ENCODE measurements at places on chromosomes 12 and 14.
A peak's percentile ranks its signal among the peaks of the same experiment; 100 is the strongest.

- H3K27ac ChIP-seq = no peak overlapping the region
- no peak for DNase-seq
- peaks cover 52% of the 10 kb centered on the region for H3K27me3 ChIP-seq
- no peak overlapping the region for H3K4me3 ChIP-seq
- no peaks in the 10 kb centered on the region for H3K36me3 ChIP-seq
- H3K4me1 ChIP-seq = peaks cover 5% of the 10 kb centered on the region
Measured at GRCh38 chr14:69547701-69548348, 26.8 kb downstream of the CCDC177 start.

DNA sequence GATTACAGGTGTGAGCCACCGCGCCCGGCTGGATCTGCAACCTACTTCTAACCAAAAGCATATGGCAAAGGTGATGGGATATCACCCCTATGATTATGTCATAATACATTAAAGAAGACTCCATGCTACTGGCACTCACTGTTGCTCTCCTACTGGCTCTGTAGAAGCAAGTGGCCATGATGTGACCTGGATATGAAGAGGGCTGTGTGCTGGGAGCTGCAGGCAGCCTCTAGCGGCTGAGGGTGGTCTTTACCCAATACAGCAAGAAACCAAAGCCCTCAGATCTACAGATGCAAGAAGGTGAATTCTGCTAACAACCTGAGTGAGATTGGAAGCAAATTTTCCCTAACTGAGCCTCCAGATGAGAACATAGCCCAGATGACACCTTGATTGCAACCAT, 34.2 kb upstream of the TRIM9 start:
- DNase-seq = no peak
- peaks cover 24% of the 10 kb centered on the region for H3K27me3 ChIP-seq
- H3K27ac ChIP-seq = no peak overlapping the region
- H3K4me3 ChIP-seq = no peak overlapping the region
- peaks cover 5% of the 10 kb centered on the region for H3K36me3 ChIP-seq

GRCh38 chr12:53096089-53096741, 1.3 kb upstream of the IGFBP6 start:
- H3K4me3 ChIP-seq = peak overlapping the region; percentile 26
- H3K27me3 ChIP-seq = peaks cover 35% of the 10 kb centered on the region
- H3K4me1 ChIP-seq = peaks cover 22% of the 10 kb centered on the region

DNA sequence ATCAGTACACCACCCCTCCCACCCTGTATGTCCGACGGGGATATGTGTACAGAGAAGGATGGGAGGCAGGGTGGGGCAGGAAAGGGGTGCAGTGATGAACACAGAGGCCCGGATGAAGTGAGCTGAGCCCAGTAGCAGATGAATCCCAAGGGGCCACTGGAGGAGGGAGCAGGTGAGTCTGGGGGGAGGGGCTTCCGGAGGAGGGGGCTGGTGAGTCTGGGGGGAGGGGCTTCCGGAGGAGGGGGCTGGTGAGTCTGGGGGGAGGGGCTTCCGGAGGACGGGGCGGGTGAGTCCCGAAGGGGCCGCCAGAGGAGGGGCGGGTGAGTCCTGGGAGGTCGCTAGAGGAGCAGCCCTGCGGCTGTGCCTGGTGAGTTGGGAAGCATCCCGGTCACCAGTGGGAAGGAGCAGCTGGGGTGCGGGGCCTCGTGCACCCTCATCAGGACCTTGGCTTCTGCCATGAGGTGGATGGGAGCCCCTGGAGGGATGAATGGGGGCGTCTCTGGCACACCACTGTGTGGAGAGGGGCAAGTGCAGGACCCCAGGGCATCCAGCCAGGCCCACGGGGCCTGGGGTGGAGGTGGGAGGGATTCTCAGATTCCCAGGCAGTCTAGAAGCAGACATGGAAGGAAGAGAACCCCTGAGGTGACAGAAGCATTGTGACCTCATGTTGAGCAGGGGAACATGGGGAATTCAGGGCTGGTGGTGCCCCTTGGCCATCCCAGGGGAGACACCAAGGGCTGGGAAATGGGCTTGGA, 14.0 kb downstream of the BEGAIN start:
- peak overlapping the region; percentile 30 for H3K4me3 ChIP-seq
- no peak for DNase-seq
- no peaks in the 10 kb centered on the region for H3K36me3 ChIP-seq
- peak overlapping the region; percentile 65 for H3K27ac ChIP-seq
- peaks cover 38% of the 10 kb centered on the region for H3K27me3 ChIP-seq

DNA sequence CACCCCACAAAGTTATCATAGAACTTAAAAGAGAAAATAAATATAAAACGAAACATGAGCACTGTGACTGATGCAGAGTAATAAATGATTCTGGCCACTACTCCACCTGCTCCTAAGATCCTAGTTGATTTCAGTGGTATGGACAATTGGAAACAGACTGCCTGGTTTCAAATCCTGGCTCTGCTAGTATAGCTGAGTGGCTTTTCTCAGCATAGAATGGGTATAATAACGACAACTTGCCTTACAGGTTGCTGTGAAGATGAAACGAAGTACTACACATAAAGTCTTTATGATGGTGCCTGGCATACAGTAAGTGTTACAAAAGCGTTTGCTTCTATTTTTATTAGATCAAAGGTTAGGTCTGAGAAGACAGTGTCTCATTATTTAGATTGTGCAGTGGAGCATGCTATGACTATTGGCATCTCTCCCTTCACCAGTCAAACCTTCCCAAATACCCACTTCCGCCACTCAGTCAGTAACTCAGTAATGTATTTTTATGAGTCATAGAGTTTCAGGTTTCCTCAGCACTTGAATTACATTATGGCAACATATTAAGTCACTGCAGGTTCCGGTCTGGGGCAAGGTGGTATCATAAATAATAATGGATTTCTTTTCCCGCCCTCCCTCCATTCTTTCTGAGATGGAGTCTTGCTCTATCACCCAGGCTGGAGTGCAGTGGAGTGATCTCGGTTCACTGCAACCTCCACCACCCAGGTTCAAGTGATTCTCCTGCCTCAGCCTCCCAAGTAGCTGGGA, 29.7 kb upstream of the NR2C1 start:
- no peaks in the 10 kb centered on the region for H3K27me3 ChIP-seq
- peak overlapping the region; percentile 10 for H3K4me3 ChIP-seq
- H3K27ac ChIP-seq = no peak overlapping the region
- peaks cover 8% of the 10 kb centered on the region for H3K4me1 ChIP-seq
- peak; percentile 46 for DNase-seq

GRCh38 chr14:77120771-77121743, 20.5 kb downstream of the ZDHHC22 start:
- H3K4me3 ChIP-seq = peak overlapping the region; percentile 62
- peak; percentile 82 for DNase-seq
- H3K36me3 ChIP-seq = peaks cover 1% of the 10 kb centered on the region
- H3K4me1 ChIP-seq = peaks cover 81% of the 10 kb centered on the region

DNA sequence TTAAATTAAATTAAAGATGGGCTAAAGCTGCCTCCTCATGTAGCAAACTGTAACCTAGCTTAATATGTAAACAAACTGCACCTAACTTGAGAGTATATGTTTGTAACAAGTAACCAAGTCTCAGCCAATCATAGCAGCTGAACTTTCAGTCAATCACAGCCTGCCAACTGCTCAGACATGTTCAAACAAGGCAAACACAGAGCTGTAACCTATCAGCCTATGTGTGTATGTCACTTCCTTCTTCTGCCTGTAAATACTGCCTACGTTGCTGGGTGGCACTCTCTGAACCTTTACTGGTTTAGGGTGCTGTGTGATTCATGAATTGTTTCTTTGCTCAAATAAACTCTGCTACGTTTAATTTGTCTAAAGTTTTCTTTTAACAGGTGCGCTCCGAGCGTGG, 2.9 kb downstream of the SERPINA6 start:
- H3K27ac ChIP-seq = no peak overlapping the region
- H3K36me3 ChIP-seq = no peaks in the 10 kb centered on the region
- no peak for DNase-seq
- H3K27me3 ChIP-seq = no peaks in the 10 kb centered on the region

DNA sequence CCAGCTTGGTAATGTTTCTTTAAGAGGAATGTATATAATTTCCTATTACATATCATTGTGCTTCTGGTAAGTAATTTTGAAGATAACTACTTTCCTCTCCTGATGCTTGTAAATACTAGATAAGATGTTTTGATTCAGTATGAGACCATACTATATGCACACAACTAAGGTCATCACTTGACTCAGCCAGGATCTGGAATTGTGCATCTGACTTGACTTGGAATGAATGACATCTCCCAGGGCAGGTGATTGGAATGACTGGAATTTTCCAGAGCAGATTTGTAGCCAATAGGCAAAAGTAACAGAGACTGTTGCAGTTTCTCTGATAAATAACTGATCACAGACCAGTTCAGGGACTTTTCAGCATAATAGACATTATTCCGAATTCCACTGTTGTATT, 11.1 kb downstream of the BEST3 start:
- peaks cover 22% of the 10 kb centered on the region for H3K27me3 ChIP-seq
- no peak overlapping the region for H3K27ac ChIP-seq
- DNase-seq = no peak
- H3K4me3 ChIP-seq = no peak overlapping the region

DNA sequence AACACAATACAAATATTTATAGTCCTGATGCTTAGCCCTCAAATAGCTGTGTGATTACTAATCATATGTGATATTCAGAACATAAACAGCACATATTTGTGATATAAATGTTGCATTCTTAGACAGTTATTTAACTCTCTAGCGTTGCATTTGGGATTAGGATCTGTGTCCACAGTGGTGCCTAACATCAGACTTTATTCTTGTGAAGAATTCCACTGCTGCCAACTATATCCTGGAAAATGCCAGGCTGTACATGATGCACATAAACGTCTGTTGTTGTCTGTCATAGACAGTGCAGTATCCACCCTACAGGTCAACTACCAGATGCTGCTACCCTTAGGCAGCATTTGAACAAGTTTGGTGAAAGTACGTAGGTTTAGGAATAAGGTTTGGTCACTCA, 39.0 kb downstream of the SLC38A4 start:
- H3K36me3 ChIP-seq = no peaks in the 10 kb centered on the region
- DNase-seq = no peak
- no peaks in the 10 kb centered on the region for H3K27me3 ChIP-seq
- no peak overlapping the region for H3K27ac ChIP-seq
- no peak overlapping the region for H3K4me3 ChIP-seq

DNA sequence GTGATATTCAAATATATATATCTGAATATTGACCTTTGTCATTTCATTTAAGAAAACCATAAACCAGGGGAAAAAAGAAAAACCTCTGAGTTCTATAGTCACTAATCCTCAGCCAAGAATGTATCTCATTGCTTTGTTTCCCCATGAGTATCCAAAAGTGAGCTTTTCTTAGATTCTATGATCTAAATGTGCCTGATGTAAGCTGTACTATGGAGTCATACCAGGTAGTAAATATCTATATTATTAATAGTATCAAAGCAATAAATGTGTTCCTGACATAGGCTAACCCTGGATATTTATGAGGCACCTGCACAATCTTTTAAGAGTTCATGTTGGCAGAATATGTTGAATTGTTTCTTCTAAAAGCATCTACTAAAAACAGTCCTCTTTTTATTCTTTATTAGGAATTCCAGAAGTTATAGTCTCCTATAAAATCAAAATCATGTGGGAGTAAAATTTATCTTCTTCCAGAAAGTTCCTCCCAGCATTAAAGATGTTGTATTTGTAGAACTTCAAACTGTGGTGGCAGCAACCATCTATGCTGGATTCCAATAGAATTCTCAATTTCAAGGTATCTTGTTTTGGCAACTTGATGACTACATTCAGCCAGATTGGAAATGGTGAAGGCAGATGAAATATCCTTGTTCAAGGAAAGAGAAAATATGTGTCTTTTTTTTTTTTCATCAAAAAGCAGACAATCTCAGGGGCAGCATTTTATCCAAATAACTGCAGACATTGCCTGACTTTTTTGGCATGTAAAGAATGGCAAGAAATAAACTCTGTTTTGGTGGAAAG, 139.7 kb upstream of the RASSF8 start:
- no peak overlapping the region for H3K27ac ChIP-seq
- no peak for DNase-seq
- no peaks in the 10 kb centered on the region for H3K27me3 ChIP-seq
- H3K36me3 ChIP-seq = no peaks in the 10 kb centered on the region
- no peak overlapping the region for H3K4me3 ChIP-seq

DNA sequence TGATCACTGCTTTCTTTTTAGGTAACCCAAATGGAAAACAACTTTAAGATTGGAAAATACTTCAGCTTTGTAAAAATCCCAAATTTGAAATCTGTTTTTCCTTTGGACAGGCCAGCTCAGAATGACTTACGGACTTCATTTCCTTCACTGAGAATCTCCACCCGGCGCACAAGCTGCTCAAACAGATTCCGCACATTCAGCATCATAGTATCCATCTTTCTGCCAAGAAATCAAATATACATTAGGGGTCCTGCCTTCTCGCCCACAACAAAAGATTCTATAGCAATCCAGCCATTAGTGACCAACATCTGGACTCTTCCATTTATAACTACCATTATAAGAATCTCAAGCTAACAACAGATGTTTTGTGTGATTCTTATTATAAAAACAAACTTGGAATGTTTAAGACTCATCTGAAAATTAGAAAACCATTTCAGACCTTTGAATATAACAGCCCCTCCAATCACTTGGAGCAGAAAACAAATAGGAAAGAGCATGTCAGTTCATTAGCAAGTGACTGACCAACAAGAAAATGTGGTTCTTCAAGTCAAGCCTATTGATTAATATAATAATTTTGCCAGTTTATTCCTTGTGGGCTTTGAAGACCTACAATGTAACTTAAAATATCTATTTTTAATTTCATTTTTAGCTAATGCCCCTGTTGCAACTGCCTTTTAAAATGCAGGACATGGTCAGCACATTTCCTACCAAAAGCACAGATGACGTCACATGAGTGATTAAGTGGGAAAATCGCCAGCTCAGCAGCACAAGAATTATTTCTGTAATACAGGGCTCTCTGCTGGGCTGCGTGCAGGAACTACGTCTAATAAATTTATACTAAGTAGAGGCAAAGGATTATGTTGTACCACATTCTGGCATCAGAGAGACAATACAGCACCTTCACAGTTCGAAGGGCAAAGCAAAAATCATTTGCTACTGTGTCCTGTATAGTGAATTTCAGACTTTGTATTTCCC, 8.5 kb downstream of the RACGAP1 start:
- H3K27me3 ChIP-seq = no peaks in the 10 kb centered on the region
- H3K4me3 ChIP-seq = no peak overlapping the region
- peaks cover 5% of the 10 kb centered on the region for H3K36me3 ChIP-seq
- no peak for DNase-seq
- H3K4me1 ChIP-seq = peaks cover 6% of the 10 kb centered on the region
- H3K27ac ChIP-seq = no peak overlapping the region

GRCh38 chr12:19003141-19003540, 126.4 kb upstream of the PLEKHA5 start:
- no peak overlapping the region for H3K4me3 ChIP-seq
- H3K27me3 ChIP-seq = no peaks in the 10 kb centered on the region
- H3K4me1 ChIP-seq = no peaks in the 10 kb centered on the region
- no peak for DNase-seq
- H3K36me3 ChIP-seq = no peaks in the 10 kb centered on the region

- peaks cover 14% of the 10 kb centered on the region for H3K27me3 ChIP-seq
- no peaks in the 10 kb centered on the region for H3K36me3 ChIP-seq
- no peak overlapping the region for H3K27ac ChIP-seq
- H3K4me3 ChIP-seq = no peak overlapping the region
- peak; percentile 14 for DNase-seq
Measured at GRCh38 chr12:53754188-53754585, 2.4 kb upstream of the CISTR start.

All from stimulated activated naive B cell treated with anti-CD40 and anti-IgM and Interleukin-4, amounts not matched to agents 10 μg/mL and 1 μg/mL and 100 μg/mL, for 72 hours (primary cell).